ENCODE measurements at places on chromosomes 7 and 10.

DNA sequence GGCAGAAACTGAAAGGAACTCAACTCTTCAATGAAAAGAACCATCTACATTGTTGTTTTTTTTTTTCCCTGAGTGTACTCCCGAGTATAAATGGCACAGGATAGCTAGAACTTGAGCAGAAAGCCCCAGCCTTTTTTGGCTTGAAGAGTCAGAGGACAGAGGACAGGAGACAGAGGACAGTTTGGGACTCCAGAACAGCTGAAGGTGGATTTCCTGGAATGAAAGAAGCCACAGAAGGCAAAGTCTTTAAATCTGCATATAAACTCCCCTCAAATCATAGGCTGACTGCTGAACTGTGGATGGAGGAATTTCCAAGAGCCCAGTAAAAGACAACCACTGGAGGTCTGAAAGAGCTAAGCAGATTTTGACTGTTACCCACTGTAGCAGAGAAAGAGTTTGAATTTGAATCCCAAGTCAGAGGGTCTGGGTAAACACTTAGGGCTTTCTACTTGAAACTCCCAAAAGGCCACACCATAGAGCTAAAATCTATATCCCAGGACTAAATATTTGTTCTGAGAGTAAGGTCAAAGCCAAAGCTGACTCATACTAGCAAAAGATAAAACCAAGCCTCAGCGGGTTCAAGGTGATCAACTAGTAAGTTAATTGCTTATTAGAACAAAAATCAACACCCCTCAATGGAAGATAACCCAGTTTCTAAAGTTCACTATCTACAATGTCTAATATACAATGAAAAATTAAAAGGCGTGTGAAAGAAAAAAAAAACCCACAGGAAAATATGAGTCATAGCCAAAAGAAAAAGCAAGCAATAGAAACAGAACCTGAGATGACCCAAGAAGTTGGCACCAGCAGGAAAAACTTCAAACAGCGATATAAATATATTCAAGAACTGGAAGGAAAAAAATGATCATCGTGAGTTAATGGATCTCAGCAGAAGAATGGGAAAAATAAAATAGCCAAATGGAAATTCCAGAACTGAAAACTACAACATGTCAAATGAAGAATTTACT lies 1.8 kb upstream of the OPN1SW start:
- DNase-seq, result no peak

GRCh38 chr10:107686095-107686494 lies 521.6 kb upstream of the SORCS1 start:
- DNase-seq, result no peak

- peak; percentile 28 for DNase-seq
Measured at GRCh38 chr10:100346351-100346764, 675 bp upstream of the SCD start.

- DNase-seq, result no peak
Measured at GRCh38 chr7:147605323-147605722, 985.2 kb upstream of the C7orf33 start.

DNA sequence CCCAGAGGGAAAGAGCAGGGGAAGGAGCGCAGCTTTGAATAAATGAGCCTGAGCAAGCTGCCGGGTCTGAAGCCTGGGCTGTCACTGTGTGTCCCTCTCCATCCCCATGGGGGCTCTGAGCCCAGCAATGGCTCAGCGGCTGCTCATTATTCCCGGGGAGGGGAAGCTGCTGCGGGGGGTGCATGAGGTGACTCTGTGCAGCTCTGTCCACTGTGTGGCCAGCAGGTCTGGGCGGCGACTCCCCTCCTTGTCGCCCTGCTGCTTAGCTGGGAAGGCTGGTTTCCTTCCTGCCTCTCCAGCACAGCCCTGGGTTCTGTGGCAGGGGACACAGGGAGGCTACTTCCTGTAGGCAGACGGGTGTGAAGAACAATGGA lies 234.2 kb downstream of the PRPF18 start:
- no peak for DNase-seq

DNA sequence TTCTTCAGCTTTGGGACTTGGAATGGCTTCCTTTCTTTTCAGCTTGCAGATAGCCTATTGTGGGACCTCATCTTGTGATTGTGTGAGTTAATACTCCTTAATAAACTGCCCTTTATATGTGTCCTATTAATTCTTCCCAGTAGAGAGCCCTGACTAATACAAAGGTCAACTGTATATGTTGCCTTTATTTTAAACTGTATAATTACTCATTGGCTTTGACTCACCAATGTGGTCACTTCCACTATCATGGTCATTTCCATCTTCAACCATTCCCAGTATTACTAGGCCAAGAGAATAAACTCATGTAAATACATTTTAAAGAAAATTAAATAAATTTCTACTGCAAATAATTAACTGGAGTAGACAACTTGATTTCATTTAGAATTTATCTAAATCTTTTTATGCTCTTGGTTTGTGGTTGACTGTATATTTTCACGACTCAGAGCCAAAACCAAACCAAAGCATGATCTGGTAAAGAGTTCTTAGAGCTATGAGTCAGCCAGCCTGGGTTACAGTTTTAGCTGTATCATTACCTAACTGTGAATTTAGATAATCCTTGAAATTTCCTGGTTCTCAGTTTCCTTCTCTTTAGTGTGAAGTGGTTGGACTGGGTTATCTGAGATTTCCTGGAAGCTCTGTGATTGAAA lies 188.4 kb downstream of the PPP1R3A start:
- DNase-seq, result no peak
